ENCODE measurements at places on chromosomes 2 and 18.

GRCh38 chr2:134233728-134234136, 20.1 kb upstream of the MGAT5 start:
- DNase-seq = no peak

DNA sequence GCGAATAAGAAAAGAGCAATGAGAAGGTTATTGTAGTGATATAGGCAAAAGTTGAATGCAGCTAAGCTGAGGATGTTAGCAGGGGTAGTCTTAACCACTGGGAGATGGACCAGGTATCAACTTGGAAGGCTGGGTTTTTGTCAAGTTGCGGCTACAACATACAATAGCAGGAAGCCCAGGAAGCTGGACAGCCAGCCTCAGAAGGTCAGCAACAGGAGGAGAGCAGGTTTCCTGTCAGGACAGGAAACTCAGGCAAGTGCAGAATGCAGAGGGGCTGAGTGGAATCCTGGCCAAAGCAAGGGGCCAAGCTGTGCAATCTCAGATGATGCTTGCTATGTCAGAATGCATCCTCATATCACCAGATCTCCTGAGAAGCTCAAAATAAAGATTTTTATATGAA, 530.0 kb upstream of the ID2 start:
- peak; percentile 52 for DNase-seq

- no peak for DNase-seq
These were observed 580.5 kb upstream of the NXPH2 start for GRCh38 chr2:139360654-139361053.

- no peak for DNase-seq
These were observed 11.4 kb downstream of the AGAP1 start for GRCh38 chr2:235505181-235505741.

DNA sequence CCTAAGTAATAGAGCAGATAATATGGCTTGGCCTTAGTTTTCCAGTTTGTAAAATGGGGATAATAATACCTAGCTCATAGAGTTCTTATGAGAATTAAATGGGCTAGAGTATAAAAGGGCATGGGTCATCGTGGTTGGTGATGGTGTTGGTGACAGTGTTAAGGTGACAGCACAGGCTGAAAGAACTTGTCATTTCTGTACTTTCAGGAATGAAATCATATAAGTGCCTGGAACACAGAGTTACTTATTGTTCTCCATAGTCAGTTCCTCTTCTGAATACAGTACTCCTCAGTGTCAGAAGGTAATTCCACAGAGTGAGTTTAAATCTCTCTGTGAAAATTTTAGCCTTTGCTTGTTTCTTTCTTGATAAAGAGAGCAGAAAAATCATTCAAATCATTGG, 42.4 kb downstream of the KIF5C start:
- DNase-seq = no peak

DNA sequence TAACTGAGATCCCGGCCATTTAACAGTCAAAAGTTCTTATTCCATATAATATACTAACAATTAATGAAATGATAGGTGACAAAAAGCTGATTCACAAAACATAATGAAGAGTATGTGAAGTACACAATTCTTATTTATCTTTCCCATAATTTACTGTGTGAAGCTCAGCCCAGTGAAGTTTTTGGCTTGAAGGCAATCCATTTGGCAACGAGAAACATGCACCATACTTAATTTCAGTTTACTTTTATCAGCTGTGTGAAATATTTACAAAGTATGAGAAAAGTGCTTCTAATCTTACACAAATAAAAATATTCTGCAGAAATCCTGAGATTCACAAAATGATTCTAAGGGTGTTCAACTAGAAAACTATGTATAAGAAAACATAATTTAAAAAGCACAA, 12.3 kb downstream of the FAM98A start:
- no peak for DNase-seq

- no peak for DNase-seq
These were observed 168.1 kb downstream of the KCNE4 start for GRCh38 chr2:223219872-223220657.

DNA sequence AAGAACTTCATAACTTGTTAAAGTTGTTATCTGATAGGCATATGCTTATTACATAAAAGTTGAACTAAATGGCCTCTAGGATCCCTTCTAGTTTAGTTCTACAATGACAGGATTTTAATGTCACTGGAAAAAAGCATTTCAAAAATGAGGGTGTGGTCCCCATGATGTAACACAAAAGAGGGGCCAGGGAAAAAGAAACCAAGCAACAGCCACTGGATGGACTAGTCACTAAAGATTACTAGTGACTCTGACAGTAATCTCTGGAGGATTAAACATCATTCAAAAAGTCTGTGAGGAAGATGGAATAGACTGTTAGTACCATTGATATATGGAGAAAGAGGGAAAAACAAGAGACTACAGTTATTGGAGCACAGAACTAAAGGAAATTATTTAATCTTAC, 22.6 kb downstream of the SEPTIN10 start:
- DNase-seq = no peak

- DNase-seq = no peak
These were observed 950.6 kb upstream of the LRATD1 start for GRCh38 chr2:13681936-13682335.

DNA sequence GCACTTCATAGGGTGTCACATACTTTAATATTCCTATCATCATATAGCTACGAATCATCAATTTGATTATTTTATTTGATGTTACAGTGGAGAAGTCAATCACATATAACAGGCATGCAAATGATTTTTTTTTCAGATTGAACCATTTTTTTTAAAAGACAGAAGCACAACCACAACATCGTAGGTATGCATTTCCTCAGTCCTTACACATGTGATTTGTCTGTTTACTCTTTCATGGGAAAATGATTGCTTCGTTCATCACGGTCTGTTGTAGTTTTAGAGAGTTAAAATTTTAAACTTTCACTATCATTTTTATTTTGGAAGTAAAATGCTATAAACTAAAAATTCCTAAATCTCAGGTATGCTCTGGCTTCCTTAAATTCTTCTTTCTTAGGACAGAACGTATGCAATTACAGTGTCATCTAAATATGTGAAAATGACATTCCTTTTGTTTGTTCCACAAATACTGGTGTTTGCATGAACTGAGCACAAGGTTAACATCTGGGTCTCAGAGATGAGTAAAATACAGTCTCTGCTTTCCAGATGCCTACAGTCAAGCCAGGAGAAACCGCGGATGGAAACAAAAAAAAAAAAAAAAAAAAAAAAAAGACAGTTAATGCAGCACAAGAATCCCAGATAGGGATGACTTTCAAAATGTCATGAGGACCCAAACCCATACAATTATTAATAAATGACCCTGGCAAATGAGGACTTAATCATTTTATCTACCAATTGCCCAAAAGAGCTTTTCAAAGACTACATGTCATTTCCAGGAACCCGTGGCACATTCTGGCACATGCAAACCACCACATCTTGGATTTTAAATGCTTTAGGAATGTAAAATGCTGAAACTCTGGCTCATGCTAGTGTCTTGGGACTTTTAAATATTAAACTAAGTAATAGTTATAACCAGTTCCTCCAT, 201.2 kb downstream of the LRP1B start:
- no peak for DNase-seq

- no peak for DNase-seq
These were observed 16.6 kb downstream of the THAP4 start for GRCh38 chr2:241620419-241620769.

DNA sequence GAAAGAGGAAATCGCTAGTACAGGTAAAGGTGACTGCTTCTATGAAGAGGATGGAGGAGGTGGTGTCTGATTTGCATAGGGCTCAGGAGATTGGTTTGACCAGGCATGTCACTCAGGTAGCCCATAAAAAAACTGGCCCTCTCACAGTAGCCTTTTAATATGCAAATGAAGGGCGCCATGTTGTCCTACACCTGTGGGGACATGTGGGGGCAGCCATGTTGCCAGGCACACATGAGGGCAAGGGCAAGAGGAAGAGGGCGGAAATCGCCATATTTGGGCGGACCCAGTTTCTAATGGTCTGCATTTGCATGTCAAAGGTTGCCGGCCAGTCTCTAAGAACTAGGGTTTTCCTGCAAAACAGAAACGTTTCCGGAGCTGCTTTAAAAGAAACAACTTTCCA, 1330.6 kb downstream of the DSC3 start:
- DNase-seq = no peak

DNA sequence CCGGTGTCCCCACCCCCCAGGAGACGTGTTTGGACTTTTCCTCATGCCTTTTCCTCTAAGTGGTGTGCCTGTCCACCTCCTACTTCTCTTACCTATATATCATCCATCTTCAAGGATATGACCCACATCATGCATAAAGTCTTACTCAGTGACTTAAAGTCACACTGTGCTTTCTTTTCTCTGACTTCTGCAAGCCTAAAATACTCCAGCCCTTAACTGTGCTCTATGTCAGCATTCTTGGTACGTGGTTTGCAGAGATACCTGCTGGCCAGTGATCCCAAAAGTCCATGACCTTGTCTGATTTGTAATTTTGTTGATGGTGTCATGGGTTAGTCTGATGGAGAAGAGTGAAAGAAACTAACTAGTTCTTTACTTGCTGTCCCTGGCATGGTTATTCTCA, 393.6 kb upstream of the NRP2 start:
- DNase-seq = no peak

DNA sequence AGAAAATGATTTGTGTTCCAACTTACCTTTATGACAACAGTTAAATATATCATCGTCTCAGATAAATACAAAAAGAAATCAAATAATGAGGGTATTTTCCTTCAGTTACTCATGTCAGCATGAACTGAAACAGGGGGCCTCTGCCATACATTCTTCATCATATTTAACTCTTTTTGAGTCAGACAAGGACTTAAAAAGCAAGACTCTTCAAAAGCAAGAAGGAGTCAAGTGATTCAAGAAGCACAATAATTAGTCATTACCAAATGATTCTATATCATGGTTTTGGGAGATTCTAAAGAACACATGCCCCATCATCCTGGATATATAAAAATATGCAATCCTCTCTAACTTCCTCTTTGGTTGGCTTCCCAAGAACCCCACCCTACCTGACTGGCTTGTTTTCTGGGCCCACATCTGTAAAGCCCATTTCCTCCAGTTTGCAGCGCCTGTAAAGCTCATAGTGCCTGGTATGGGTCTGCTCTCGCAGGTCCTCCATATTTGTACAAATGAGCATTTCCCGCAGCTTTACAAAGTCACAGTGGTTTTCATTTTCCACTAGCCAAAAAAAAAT, 49.7 kb downstream of the SEPTIN10 start:
- peak; percentile 26 for DNase-seq

DNA sequence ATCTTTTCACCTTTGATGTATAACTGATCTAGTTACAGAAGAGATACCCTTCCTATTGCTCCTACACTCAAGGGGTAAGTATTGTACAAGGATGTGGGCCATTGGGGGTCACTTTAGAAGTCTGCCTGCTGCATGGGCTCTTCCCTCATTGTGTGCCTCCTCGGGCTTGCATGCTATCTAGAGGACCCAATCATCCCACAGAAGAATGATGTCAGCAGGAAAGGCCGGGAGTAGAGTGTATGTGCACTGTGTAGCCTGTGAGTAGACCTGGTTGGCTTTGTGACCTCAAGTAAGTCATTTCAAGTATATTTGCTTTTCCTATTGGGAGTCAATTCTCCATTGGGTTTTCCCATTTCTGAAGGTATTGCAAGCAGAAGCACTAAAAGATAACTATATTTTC, 129.5 kb upstream of the TRIB2 start:
- no peak for DNase-seq

- no peak for DNase-seq
These were observed 5.8 kb downstream of the FZD7 start for GRCh38 chr2:202039278-202040078.

- no peak for DNase-seq
These were observed 49.6 kb downstream of the PAX8 start for GRCh38 chr2:113228991-113229716.

DNA sequence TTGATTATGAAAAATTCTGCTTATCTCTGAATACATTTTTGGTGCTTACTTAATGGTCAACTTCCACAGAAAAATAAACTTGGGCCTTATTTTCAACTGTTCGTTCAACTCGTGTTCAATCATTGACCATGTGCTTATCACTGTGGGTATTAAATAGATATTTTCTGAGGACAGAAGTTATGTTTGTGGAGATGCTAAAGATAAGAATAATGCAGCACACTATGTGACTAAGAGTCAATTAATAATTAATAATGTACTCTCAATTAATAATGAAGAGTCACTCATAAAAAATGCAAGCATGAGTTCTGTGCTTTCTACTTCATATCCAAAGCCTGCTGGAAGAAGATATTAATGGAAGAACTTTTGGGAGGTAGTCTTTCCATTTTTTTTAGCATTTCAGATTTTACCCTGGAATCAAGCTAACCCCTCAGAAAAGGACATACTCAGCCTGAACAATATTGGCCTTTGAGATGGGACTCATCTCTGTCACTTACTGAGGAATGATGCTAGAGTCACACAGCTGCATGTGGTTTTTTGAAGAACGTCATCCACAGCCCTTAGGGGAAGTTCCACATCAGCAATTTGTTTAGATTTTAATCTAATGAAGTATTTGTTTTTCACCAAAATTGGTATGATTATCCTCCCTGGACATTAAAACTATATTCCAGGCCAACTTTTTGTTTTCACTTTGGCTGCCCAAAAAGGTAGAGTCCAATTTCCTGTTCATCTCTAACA, 191.9 kb upstream of the CRIM1 start:
- no peak for DNase-seq

DNA sequence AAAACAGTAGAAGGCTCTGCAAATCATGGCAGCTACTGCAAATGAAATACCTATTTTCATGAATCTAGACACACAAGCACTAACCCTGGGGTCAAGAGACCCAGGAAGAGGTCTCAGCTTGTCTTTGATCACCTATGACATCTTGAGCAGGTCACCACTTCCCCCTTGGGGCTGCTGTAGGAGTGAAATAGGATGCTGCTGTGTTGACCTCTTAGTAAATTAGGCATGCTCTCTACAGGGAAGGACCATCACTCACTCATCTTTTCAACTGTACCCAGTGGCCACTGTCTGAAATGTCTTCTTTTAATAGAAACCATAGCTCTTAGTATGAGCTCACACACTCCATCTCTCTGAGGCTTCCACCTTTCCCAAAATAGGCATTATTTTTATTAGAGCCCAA, 83.8 kb downstream of the NCK2 start:
- no peak for DNase-seq

GRCh38 chr2:179746981-179747380, 114.4 kb downstream of the ZNF385B start:
- DNase-seq = no peak

DNA sequence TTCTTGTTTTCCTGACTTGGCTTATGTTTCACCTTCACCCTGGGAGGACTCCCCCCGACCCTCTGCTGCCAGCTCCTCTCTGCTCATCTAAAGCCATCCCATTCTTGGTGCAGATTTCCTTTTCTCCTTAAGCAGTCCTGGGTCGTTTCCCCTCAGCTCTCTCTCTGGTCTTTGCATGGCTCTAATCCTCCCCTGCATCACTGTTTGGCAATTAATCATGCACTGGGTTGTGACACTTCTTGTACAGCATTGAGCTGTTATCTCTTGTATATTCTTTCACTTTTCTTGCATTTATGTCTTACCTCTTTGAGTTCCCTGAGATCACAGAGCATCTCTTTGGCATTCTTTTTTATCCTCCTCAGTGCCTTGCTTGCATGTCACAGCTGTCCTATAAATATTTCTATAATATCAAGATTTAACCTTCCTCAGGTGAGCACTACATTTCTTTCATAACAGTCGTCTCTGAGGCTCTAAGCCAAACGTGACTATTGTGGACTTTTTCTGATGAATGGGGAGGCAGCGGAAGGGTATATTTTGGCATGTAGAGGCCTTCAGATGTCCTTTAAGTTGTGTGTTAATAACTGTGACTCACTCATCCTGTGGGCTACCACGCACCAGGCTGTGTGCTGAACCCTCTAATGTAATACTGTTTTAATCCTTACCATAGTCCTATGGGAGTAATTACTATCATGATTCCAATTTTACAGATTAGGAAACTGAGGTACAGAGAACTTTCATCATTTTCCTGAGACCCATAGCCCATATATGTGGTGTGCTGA, 507.5 kb downstream of the SLC4A3 start:
- no peak for DNase-seq

- no peak for DNase-seq
These were observed 518.2 kb downstream of the NRXN1 start for GRCh38 chr2:50513724-50514123.
